ENCODE measurements at places on chromosomes 11 and 22.

GRCh38 chr11:27228232-27228905 lies 134.6 kb downstream of the CCDC34 start:
- no peak for DNase-seq

- peak; percentile 87 for DNase-seq
Measured at GRCh38 chr22:22955866-22956535, 68.4 kb downstream of the IGLL5 start.

- no peak for DNase-seq
Measured at GRCh38 chr11:41789376-41789775, 329.9 kb upstream of the LRRC4C start.

- no peak for DNase-seq
Measured at GRCh38 chr11:13446444-13446843, 16.6 kb downstream of the BTBD10 start.

DNA sequence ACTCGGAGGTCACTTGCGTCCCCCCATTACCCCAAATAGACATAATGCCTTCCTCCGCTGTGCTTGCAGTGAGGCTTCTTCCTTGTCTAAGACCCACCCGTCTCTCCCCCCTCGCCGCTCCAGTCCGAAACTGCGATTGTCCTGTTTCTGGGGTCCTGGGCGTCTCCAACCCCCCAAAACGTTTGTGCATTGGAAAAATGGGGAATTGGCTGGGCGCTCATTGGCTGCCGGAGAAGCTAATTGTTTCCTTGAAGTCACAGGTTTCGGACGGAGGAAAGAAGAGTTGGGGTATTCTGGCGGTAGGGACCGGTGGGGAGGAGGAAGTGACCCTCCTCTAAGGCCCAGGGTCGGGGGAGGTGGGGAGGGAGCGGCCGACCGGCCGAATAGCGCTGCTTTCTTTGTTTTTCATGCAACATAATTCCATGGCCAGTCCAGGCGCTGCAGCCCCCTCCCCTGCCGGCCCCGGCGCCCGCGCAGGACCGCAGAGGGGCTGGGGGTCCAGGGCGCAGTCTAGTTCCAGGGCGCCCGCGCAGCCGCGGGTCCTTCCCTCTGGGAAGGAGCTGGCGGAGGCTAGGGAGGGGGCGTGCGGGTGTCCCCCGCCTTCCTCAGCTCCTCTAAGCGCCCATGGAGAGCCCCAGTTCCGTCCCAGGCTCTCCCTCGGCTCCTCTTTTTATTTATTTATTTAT lies 12.7 kb upstream of the CPT1A start:
- no peak for DNase-seq

DNA sequence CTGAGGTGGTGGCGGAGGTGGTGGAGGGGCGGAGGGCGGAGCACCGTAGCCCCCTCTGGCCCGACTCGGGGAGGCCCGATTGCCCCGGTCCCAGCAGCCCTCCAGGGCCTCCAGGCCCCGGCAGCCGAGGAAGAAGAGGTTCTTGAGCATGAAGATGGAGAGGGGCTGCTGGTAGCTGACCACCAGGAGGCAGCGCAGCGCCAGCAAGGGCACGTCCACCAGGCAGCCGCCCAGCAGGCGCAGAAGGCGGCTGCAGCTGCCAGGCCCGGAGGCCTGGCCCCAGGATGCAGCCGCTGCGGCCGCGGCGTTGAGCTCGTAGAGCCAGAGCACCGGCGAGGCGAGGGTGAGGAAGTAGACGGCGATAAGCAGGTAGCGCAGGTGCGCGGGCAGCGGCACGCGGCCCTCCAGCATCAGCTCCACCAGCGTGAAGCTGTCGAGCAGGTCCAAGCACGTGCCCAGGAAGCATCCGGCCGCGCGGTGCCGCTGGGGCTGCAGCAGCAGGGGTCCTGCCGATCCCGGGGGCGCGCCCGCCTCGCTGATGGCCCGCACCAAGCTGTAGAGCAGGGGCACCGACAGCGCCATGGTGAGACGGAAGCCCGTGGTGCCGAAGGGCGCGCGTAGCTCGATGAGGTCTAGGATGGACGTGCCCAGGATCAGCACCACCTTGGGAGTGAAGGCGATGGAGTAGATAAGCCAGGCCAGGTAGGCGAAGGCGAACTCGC lies 1.5 kb downstream of the TMEM121B start:
- peak; percentile 57 for DNase-seq

GRCh38 chr22:40258501-40258915 lies 80.8 kb downstream of the TNRC6B start:
- DNase-seq: no peak
